ENCODE measurements at places on chromosomes 2 and 18. TPM values are rescaled to one million over a fixed set of nuclear protein-coding genes. Genes with fewer than 3 reads are reported as not detected.

GRCh38 chr2:636641-637405 is 40.4 kb downstream of the TMEM18 start:
- H3K4me3 ChIP-seq: peak overlapping the region; percentile 46
- peaks cover 14% of the 10 kb centered on the region for H3K27me3 ChIP-seq
- peak; percentile 85 for DNase-seq
- H3K4me1 ChIP-seq: peaks cover 7% of the 10 kb centered on the region

DNA sequence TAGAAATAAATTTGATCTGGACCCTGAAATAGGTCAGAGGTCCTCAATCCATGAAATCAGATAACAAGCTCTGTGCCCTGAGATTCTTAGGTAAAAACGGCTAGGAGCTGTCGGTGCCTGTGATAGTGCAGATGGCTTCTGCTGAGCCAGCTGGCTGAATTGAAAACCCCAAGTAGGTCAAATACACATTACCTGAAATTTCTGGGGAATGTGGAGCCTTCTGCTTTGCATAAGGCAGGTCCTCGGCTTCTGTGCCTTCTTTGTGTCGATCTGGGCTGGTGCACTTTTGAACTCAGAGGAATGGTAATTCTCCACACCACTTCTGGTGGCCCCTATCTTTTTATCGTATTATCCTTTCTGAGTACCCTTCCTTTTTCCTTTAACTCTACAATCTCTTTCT is 66.6 kb downstream of the CNTNAP5 start:
- no peak overlapping the region for H3K27ac ChIP-seq
- no peaks in the 10 kb centered on the region for H3K4me1 ChIP-seq
- H3K4me3 ChIP-seq: no peak overlapping the region
- H3K27me3 ChIP-seq: no peaks in the 10 kb centered on the region

DNA sequence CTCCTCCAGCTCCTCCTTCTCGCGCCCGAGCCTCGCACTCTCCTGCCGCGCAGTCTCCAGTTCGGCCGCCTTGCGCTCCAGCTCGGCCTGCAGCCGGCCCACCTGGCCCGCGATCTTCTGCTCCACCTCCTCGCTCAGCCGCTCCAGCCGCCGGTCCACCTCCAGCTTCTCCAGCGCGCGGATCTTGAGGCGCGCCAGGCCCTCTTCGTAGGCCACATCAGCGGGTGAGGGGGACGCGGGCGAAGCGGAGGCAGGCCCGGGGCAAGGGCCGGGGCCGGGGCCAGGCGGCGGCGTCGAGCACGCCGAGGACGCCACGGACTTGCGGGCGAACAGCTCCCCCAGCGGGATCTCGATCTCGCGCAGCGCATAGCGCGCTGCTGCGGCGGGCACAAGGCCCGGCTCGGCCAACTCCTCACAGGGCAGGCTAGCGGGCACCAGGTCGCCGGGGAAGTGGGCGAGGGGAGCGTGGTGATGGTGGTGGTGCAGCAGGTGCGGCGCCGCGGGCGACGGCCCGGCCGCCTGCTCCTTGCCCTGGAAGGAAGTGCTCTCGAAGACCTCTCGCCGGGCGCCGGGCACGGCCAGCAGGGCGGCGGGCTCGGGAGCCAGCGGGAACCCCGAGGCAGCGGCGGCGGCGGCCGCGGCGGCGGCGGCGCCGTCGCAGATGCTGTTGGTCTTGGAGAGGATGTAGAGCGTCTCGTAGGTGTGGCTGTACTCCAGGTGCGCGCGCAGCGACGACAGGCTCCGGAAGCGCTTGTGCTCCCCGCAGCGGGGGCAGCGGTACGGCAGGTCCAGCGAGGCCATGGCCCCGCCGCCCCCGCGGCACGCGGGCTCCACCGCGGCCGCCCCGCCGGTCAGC is 15.2 kb downstream of the FBXO41 start:
- H3K27me3 ChIP-seq: peaks cover 35% of the 10 kb centered on the region
- no peak overlapping the region for H3K27ac ChIP-seq
- DNase-seq: peak; percentile 73
- no peaks in the 10 kb centered on the region for H3K36me3 ChIP-seq
- H3K4me1 ChIP-seq: no peaks in the 10 kb centered on the region

GRCh38 chr18:23982155-23983079 is 32.1 kb upstream of the TTC39C start:
- no peaks in the 10 kb centered on the region for H3K36me3 ChIP-seq
- H3K4me1 ChIP-seq: no peaks in the 10 kb centered on the region
- no peaks in the 10 kb centered on the region for H3K27me3 ChIP-seq
- H3K4me3 ChIP-seq: no peak overlapping the region
- DNase-seq: no peak

GRCh38 chr18:8706791-8707555 is 1.6 kb downstream of the MTCL1 start:
- no peaks in the 10 kb centered on the region for H3K27me3 ChIP-seq
- H3K27ac ChIP-seq: peak overlapping the region; percentile 24
- H3K36me3 ChIP-seq: no peaks in the 10 kb centered on the region
- peak; percentile 76 for DNase-seq

GRCh38 chr2:144472911-144473310 is 47.0 kb downstream of the ZEB2 start:
- H3K36me3 ChIP-seq: no peaks in the 10 kb centered on the region
- no peak overlapping the region for H3K27ac ChIP-seq
- DNase-seq: no peak

- no peaks in the 10 kb centered on the region for H3K27me3 ChIP-seq
- no peaks in the 10 kb centered on the region for H3K36me3 ChIP-seq
- peak overlapping the region; percentile 36 for H3K27ac ChIP-seq
- DNase-seq: no peak
- peak overlapping the region; percentile 14 for H3K4me3 ChIP-seq
Observed at GRCh38 chr2:65031341-65032018, 24.7 kb upstream of the CEP68 start.

DNA sequence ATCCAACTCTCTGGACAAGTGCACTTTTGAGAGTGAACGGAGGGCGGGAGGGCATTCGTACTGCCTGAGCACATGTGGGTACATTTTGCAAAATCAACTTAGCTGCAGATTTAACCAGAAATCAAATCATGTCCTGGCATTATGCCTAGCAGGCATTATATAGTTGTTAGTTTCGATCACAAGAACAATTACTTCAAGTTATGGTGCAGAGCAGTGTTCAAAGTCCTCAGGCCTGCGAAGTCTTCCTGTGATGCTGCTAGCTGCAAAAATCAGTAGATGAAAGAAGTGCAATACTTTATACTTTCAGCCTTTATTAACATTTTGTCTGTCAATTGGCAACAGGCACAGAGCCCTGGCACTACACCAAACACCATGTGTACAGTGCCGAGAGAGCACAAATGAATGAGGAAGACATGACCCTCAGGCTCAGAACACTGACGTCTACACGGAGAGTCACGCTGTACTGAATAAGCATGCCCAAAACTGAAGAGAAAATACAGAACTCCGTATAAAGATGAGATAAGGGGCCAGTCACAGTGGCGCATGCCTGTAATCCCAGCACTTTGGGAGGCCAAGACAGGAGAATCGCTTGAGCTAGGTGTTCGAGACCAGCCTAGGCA is 92.1 kb upstream of the CREB1 start:
- H3K4me1 ChIP-seq: no peaks in the 10 kb centered on the region
- no peak for DNase-seq

GRCh38 chr18:77762642-77763041 is 513.0 kb downstream of the GALR1 start:
- no peak overlapping the region for H3K4me3 ChIP-seq
- DNase-seq: no peak
- no peaks in the 10 kb centered on the region for H3K27me3 ChIP-seq
- no peaks in the 10 kb centered on the region for H3K4me1 ChIP-seq
- no peaks in the 10 kb centered on the region for H3K36me3 ChIP-seq

- H3K36me3 ChIP-seq: no peaks in the 10 kb centered on the region
- peaks cover 42% of the 10 kb centered on the region for H3K4me1 ChIP-seq
- peak overlapping the region; percentile 8 for H3K4me3 ChIP-seq
- no peaks in the 10 kb centered on the region for H3K27me3 ChIP-seq
Observed at GRCh38 chr2:8543383-8544170, 138.3 kb upstream of the ID2 start.

DNA sequence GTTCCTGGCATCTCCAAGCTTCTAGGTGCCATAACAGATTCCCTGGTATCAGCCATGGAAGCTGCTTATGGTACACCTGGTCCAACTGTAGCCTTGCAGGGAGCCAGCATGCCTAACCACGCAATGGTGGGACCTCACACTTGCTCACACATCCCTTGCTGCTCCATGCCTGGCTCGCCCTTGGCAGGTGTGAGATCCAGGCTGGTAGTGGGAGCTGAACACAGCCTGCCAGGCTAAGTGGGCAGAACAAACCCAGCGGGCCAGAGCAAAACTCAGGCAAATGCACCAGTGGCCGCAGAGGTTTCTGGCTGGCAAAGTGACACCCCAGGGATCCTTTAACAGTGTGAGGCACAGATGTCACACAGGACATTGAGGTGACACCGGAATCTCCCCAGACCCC is 185.8 kb downstream of the NDUFA10 start:
- H3K4me3 ChIP-seq: no peak overlapping the region
- H3K4me1 ChIP-seq: no peaks in the 10 kb centered on the region
- H3K36me3 ChIP-seq: no peaks in the 10 kb centered on the region
- no peaks in the 10 kb centered on the region for H3K27me3 ChIP-seq

DNA sequence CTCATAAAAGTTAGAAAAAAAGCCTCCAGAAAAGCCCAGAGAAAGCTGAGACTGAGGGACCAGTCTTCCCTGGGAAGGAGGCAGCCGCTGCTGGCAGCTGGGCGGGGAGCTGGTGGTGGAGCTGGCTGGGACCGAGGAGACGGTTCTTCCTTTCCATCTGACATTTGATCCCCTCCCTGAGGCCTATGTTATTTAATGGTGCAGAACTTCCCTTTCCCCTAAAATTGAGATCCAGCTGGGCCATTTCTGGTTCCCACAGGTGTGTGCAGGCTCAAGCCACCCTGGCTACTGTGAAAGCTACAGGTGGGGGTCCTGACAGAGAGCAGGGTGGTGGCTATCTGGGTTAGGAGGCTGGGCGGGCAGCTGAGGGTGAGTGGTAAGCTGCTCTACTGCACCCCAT is 81.5 kb upstream of the FZD7 start:
- H3K36me3 ChIP-seq: no peaks in the 10 kb centered on the region
- no peak for DNase-seq
- no peak overlapping the region for H3K27ac ChIP-seq
- H3K4me1 ChIP-seq: no peaks in the 10 kb centered on the region
- peaks cover 4% of the 10 kb centered on the region for H3K27me3 ChIP-seq

GRCh38 chr2:98188351-98189046 is 101.5 kb downstream of the VWA3B start:
- no peaks in the 10 kb centered on the region for H3K27me3 ChIP-seq
- no peak overlapping the region for H3K27ac ChIP-seq
- DNase-seq: no peak
- H3K4me1 ChIP-seq: no peaks in the 10 kb centered on the region
- no peaks in the 10 kb centered on the region for H3K36me3 ChIP-seq

- no peaks in the 10 kb centered on the region for H3K4me1 ChIP-seq
- no peak overlapping the region for H3K4me3 ChIP-seq
- H3K27ac ChIP-seq: no peak overlapping the region
- no peaks in the 10 kb centered on the region for H3K36me3 ChIP-seq
- no peaks in the 10 kb centered on the region for H3K27me3 ChIP-seq
Observed at GRCh38 chr2:100891906-100892642, 72.1 kb downstream of the NPAS2 start.

- no peak for DNase-seq
- H3K36me3 ChIP-seq: no peaks in the 10 kb centered on the region
- H3K27me3 ChIP-seq: no peaks in the 10 kb centered on the region
- no peak overlapping the region for H3K4me3 ChIP-seq
- no peak overlapping the region for H3K27ac ChIP-seq
Observed at GRCh38 chr18:55083461-55083860, 124.2 kb upstream of the CCDC68 start.

GRCh38 chr18:9708057-9708433 is at the start of gene RAB31:
TSS of gene RAB31 (plus strand) at chr18:9708301. CDS start at chr18:9708406, 105 bp downstream.
- peaks cover 11% of the 10 kb centered on the region for H3K4me1 ChIP-seq
- peak; percentile 92 for DNase-seq
- no peaks in the 10 kb centered on the region for H3K27me3 ChIP-seq
- peak within 1 kb of the TSS; percentile 88 for H3K27ac ChIP-seq

GRCh38 chr2:121202541-121203310 is 82.3 kb downstream of the TFCP2L1 start:
- no peaks in the 10 kb centered on the region for H3K27me3 ChIP-seq
- no peak overlapping the region for H3K27ac ChIP-seq
- H3K36me3 ChIP-seq: no peaks in the 10 kb centered on the region
- DNase-seq: peak; percentile 46
- H3K4me3 ChIP-seq: no peak overlapping the region

GRCh38 chr18:70496353-70497294 is 207.8 kb downstream of the SOCS6 start:
- no peak overlapping the region for H3K27ac ChIP-seq
- H3K4me3 ChIP-seq: no peak overlapping the region
- no peaks in the 10 kb centered on the region for H3K4me1 ChIP-seq
- no peak for DNase-seq
- H3K36me3 ChIP-seq: no peaks in the 10 kb centered on the region
- no peaks in the 10 kb centered on the region for H3K27me3 ChIP-seq

DNA sequence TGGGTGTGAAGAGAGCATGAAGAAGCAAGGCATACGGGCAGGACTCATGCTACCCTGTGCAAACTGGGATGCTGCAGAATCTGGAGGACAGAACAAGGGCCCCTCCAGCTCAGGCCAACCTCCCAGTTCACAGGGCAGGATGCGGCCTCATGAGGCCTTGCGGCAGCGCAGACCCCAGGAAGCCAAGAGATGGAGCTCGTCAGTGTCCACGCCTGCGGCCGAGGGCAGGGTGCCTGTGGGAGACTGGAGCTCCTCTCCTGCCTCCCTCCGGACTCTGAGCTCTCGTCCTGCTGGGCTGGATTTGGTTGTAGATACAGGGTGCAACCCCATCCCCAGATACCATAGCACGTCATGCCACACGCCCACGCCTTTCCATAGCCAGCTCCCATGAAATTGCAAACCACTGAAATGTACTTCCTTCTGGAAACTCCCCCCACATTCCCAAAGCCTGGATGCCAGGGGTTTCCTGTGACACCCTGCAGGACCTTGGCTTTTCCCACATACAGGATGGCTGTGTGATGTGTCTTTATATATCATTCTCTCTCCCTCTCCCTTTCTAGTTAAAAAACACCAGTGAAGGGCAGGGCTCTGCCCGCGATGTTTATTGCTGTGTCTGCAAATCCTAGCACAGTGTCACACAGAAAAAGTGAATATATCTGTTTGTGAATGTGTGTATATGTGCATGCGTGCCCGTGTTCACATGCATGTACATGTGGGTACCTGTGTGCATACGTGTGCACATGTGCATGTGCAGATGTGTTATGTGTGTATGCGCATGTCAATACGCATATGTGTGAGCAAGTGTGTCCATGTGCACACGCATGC is 12.3 kb upstream of the SNTG2 start:
- H3K27ac ChIP-seq: no peak overlapping the region
- H3K4me1 ChIP-seq: no peaks in the 10 kb centered on the region
- no peaks in the 10 kb centered on the region for H3K36me3 ChIP-seq
- peak; percentile 57 for DNase-seq
- H3K4me3 ChIP-seq: no peak overlapping the region

The TUBB8B gene
- 0.38 TPM for total RNA-seq

The LOXHD1 gene
- total RNA-seq: 2.7 TPM

The SIX3 gene
- not detected for total RNA-seq

The ENOSF1 gene
- 96.2 TPM for total RNA-seq

The SCN1A gene
- total RNA-seq: 26.9 TPM

The GALNT14 gene
- total RNA-seq: 0.81 TPM

The CLIP4 gene
- total RNA-seq: 61.1 TPM

The FRZB gene
- 14.0 TPM for total RNA-seq

The CTLA4 gene
- total RNA-seq: 1.4 TPM

The ATG4B gene
- total RNA-seq: 72.0 TPM

The TGFA gene
- total RNA-seq: 9.1 TPM

The UGT1A5 gene
- not detected for total RNA-seq

The TPRKB gene
- total RNA-seq: 19.2 TPM

The PID1 gene
- total RNA-seq: 51.4 TPM

The SERPINB10 gene
- total RNA-seq: not detected

The TMBIM1 gene
- total RNA-seq: 281 TPM

The UNC80 gene
- not detected for total RNA-seq

The SLC14A1 gene
- 6.0 TPM for total RNA-seq
